Osteocyte (in vitro differentiated cells): ENCODE measurements at places on chromosomes 16 and 17. TPM values are rescaled to one million over a fixed set of nuclear protein-coding genes. Genes with fewer than 3 reads are reported as not detected.

GRCh38 chr17:16934836-16935235, 37.1 kb downstream of the TNFRSF13B start:
- H3K27ac ChIP-seq = no peak overlapping the region
- peak; percentile 80 for DNase-seq
- H3K27me3 ChIP-seq = peaks cover 20% of the 10 kb centered on the region

DNA sequence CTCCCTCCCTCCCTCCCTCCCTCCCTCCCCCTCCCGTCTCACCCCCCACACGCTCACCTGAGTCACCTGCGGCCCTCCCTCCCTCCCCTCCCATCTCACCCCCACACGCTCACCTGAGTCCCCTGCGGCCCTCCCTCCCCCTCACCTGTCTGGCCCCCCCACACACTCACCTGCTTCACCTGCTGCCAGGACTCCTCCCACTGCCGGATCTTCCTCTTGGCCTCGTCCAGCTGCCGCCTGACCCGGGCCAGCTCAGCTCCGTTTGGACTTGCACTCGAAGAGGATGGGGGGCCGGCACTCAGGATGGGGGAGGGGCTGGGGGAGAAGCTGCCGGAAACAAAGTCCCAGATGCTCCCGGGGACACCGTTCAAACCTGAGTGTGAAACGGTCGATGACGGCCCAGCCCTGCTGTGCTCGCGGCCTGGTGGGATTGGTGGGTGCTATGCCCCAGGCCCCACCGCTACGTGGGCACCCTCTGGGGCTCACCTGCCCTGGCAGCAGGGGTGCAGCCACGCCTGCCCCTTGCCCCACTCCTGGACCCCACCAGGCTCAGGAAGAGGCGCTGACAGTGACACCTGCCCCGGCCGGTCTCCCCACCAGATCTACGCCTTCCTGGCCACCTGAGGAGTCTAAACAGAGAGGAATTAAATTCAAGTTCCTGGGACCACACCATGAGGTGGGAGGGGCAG, 15.9 kb downstream of the GNPTG start:
- no peaks in the 10 kb centered on the region for H3K4me1 ChIP-seq
- no peak for DNase-seq
- H3K4me3 ChIP-seq = no peak overlapping the region

GRCh38 chr16:89491974-89492687, 1.8 kb upstream of the ANKRD11 start:
- no peaks in the 10 kb centered on the region for H3K27me3 ChIP-seq
- H3K4me1 ChIP-seq = peaks cover 35% of the 10 kb centered on the region
- DNase-seq = no peak
- peak overlapping the region; percentile 83 for H3K27ac ChIP-seq
- no peaks in the 10 kb centered on the region for H3K36me3 ChIP-seq

DNA sequence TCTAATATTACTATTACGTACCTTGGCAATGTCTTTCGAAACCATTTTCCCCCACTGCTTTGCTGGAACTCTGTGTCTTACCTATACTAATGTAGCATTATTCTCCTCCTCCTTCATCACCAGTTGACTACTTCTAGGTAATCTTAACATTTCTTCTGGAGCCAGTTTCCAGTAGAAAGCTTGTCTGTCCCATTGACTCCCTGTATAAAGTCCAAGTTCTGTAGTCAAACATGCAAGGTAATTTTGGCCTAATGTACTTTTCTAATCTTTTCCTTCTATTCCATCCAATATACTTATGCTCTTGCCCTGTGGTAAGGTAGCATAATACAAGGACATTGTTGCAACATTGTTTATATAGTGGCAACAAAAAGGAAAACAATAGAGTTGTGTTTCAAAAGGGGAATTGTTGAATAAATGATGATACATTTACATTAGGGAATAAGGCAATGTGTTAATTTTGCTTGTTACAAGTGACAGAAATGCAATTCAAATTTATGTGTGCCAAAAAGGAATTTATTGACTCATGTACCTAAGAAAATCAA, 27.9 kb downstream of the OMG start:
- no peak for DNase-seq
- peaks cover 36% of the 10 kb centered on the region for H3K4me1 ChIP-seq
- H3K27ac ChIP-seq = peak overlapping the region; percentile 85
- no peaks in the 10 kb centered on the region for H3K27me3 ChIP-seq
- peaks cover 53% of the 10 kb centered on the region for H3K36me3 ChIP-seq

- peaks cover 38% of the 10 kb centered on the region for H3K4me1 ChIP-seq
- H3K27ac ChIP-seq = peak overlapping the region; percentile 67
- H3K36me3 ChIP-seq = no peaks in the 10 kb centered on the region
- H3K4me3 ChIP-seq = peak overlapping the region; percentile 2
Observed at GRCh38 chr16:25051406-25052150, 36.4 kb upstream of the ARHGAP17 start.

The ITGAX gene
- not detected in 2 replicates for total RNA-seq

The C16orf86 gene
- 2.1 and 2.8 TPM in 2 replicates for total RNA-seq

The NLRC5 gene
- total RNA-seq = 21.1 and 24.7 TPM in 2 replicates

GRCh38 chr16:86516623-86517003, 6.3 kb downstream of the FOXF1 start:
- peaks cover 9% of the 10 kb centered on the region for H3K4me1 ChIP-seq
- no peak overlapping the region for H3K4me3 ChIP-seq
- H3K27me3 ChIP-seq = peaks cover 76% of the 10 kb centered on the region
- H3K27ac ChIP-seq = no peak overlapping the region
- DNase-seq = no peak

- H3K27me3 ChIP-seq = no peaks in the 10 kb centered on the region
- H3K4me3 ChIP-seq = no peak overlapping the region
- no peak overlapping the region for H3K27ac ChIP-seq
Observed at GRCh38 chr17:80737106-80738019, 192.7 kb downstream of the RPTOR start.

DNA sequence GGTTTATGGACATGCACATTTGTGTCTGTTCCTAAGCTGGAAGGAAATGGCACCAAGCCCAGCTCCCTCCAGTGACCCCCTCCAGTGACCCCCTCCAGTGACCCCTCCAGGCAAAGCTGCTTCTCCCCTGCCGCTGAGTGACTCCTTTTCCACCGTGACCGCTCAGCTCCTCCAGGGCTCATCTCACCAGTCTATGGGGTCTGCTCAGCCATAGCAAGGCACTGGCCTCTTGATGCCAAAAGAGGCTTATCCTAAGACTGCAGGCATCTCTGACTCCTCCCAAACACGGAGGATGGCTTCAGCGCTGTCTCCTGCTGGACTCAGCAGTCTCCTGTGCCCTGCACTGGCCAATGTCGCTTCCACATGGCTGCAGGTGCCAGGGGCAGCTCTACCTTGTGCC, 35.3 kb downstream of the FA2H start:
- H3K27me3 ChIP-seq = no peaks in the 10 kb centered on the region
- no peak for DNase-seq
- no peak overlapping the region for H3K27ac ChIP-seq
- peaks cover 28% of the 10 kb centered on the region for H3K4me1 ChIP-seq

The GPR142 gene
- total RNA-seq = not detected in 2 replicates

DNA sequence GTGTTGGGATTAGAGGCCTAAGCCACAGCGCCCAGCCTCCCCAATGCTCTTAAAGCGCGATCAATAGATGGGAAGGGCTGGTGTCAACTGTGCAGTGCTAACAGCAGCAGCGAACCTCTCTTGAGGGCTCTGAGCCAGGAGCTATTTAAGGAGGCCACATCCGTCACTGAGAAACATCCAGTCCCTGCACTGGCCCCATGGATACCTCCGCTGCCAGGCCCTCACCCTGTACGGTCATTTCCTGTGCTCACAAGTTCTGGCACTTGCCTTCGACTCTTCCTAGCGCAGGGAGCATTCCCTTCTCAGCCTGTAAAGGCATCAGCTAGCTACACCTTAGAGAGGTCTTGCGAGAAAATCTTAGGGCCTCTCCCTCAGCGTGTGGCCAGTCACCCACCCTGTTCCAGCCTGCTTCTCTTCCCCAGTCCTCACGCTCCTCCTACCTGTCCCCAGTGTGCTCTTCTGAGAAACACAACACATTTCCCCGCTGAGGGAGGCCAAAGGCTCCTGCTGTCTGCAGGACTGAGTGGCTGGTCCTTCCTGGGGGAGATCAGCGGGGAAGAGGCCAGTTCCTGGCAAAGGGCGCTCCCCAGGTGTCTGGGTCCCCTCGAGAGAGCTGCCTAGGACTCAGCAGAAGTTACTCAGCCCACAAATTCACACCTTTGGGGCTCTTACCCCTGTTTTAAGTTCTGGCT, 28.6 kb downstream of the GTF3C1 start:
- H3K36me3 ChIP-seq = peaks cover 54% of the 10 kb centered on the region
- H3K27me3 ChIP-seq = no peaks in the 10 kb centered on the region
- H3K4me1 ChIP-seq = peaks cover 2% of the 10 kb centered on the region
- H3K4me3 ChIP-seq = no peak overlapping the region
- H3K27ac ChIP-seq = no peak overlapping the region

DNA sequence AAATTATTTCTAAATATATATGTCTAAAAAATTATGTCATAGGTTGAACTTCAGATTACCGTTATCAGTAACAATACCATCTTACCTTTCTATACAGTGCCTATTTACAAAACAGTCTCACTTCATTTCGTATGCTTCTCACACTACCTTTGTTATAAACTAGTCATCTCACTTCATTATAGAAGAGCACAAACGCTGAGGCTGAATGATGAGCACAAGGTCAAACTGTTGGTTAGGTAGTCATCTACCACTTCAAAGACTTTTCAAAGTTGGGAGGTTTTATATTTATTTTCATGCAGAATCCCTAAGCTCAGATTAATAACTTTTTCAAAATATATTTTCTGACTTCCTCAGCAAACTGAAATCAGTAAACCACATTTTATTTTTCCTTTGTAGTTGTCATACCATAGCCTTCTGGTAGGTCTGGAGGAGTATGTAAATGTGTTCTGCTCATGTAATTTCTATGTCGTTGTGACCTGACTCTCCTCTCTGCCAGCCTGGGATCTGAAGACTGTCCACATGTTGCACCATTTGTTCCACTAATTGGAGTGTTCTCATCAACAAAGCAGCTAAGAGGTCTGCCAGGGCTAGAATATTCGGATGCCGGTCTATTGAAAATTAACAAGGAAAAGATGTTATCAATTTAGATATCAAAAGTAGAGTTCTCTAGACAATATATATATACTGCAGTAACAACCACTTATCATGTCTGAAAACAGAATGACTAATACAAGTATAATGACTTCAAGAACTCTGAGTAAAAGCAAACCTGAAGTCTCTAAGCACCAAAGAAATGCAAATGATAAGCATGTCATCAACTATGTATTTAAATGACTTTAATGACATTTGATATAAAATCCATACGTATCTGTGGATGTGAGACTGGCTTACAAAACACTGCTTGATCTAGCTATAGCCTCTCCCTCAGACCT, 73.9 kb downstream of the CEP95 start:
- H3K4me3 ChIP-seq = no peak overlapping the region
- DNase-seq = no peak
- peaks cover 37% of the 10 kb centered on the region for H3K36me3 ChIP-seq
- H3K27ac ChIP-seq = peak overlapping the region; percentile 21
- H3K4me1 ChIP-seq = peaks cover 6% of the 10 kb centered on the region
- no peaks in the 10 kb centered on the region for H3K27me3 ChIP-seq

The GH2 gene
- total RNA-seq = not detected in 2 replicates

GRCh38 chr16:70685938-70686375, at the start of gene MTSS2:
MTSS2 (minus strand) TSS chr16:70686053; CDS start chr16:70685791, 262 bp downstream.
- no peaks in the 10 kb centered on the region for H3K36me3 ChIP-seq
- peak within 1 kb of the TSS; percentile 78 for H3K27ac ChIP-seq
- peak within 1 kb of the TSS; percentile 82 for H3K4me3 ChIP-seq
- peak; percentile 95 for DNase-seq
- peaks cover 71% of the 10 kb centered on the region for H3K4me1 ChIP-seq
- no peaks in the 10 kb centered on the region for H3K27me3 ChIP-seq

DNA sequence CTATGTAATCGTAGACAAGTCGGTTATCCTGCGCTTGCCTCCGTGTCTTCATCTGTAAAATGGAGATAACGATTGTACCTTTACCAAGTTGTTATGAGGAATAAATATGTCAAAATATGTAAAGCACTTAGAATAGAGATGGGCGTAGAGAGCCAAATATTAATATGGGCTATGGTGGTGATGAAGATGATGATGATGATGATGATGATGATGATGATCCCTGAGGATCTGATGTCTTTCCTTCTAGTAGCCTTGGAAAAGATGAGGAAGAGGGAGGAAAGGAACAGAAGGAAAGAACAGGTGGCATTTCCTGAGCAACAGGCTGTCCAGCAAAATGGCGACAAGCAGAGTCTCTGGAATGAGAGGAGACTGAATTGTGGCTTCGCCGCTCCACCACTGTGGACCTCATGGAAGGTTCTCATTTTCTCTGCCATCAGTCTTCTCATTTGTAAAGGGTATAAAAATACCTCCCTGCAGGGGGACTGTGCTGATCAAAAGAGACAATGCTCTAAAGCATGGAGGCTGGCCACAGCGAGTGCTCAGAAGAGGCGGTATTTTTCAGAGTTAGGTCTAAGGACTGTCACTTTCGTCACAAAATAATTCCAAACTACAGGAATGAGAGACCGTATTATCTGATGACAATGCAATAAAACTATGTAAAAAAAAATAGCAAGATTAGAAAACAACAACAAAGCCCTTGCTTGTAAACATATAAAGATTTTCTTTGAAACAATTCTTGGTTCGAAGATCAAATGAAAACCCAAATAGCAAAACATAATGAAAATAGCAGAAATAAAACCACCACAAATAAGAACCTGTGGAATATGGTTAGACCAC, 17.2 kb upstream of the RCVRN start:
- H3K27ac ChIP-seq = no peak overlapping the region
- peaks cover 5% of the 10 kb centered on the region for H3K4me1 ChIP-seq
- peaks cover 3% of the 10 kb centered on the region for H3K27me3 ChIP-seq
- no peaks in the 10 kb centered on the region for H3K36me3 ChIP-seq
- H3K4me3 ChIP-seq = no peak overlapping the region

DNA sequence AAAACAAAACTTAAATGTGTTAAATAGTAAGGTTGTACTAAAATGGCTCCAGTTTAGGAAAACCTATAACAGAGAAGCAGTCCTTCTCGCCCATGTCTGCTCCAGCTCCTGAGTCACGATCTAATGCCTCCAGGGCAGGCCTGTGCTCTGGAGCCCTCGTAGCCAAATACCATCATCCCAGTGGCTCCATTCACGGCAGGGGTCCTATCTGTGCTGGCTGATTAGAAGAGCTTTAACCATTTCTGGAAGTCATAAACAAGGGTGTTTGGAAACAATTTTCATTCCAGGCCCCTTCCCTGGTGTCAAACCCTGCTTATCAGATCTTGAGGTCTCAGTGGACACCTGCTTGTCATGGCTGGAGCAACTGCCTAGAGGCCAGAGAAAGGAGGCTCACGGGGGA, 336.9 kb downstream of the SOX9 start:
- no peaks in the 10 kb centered on the region for H3K27me3 ChIP-seq
- H3K4me3 ChIP-seq = no peak overlapping the region
- no peaks in the 10 kb centered on the region for H3K36me3 ChIP-seq
- no peak for DNase-seq
- H3K27ac ChIP-seq = no peak overlapping the region

- no peaks in the 10 kb centered on the region for H3K27me3 ChIP-seq
- H3K36me3 ChIP-seq = no peaks in the 10 kb centered on the region
- no peak overlapping the region for H3K27ac ChIP-seq
- no peaks in the 10 kb centered on the region for H3K4me1 ChIP-seq
Observed at GRCh38 chr16:77414752-77415231, 20.0 kb downstream of the ADAMTS18 start.

GRCh38 chr16:88503374-88503770, 50.3 kb downstream of the ZFPM1 start:
- no peak overlapping the region for H3K27ac ChIP-seq
- DNase-seq = no peak
- H3K4me1 ChIP-seq = peaks cover 4% of the 10 kb centered on the region

The SYT17 gene
- total RNA-seq = not detected in 2 replicates
